ENCODE measurements at places on chromosomes 5 and 9. TPM values are rescaled to one million over a fixed set of nuclear protein-coding genes. Genes with fewer than 3 reads are reported as not detected.
A peak's percentile ranks its signal among the peaks of the same experiment; 100 is the strongest.

DNA sequence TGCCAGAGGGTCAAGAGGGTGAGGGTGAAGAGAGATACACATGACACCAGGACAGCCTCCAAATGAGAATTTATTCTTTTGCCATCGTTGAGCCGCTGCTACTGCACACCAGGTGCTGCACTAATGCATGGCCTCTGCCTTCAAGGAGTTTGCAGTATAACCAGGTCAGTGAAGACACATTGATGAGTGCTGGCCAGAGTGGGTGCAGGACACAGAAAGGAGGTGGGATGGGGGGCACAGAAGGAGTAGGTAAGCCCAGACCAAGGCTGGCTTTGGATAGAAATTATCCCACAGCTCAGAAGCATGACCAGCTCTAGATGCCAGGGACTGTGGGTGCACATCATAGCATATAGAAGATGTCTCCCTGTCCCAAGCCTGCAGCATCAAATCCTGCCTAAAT is 38.0 kb downstream of the FOXI1 start:
- no peaks in the 10 kb centered on the region for H3K36me3 ChIP-seq
- DNase-seq = no peak
- H3K4me1 ChIP-seq = no peaks in the 10 kb centered on the region
- no peak overlapping the region for H3K4me3 ChIP-seq
- no peaks in the 10 kb centered on the region for H3K27me3 ChIP-seq

- DNase-seq = no peak
- no peak overlapping the region for H3K4me3 ChIP-seq
- H3K27ac ChIP-seq = no peak overlapping the region
- no peaks in the 10 kb centered on the region for H3K36me3 ChIP-seq
- no peaks in the 10 kb centered on the region for H3K4me1 ChIP-seq
- no peaks in the 10 kb centered on the region for H3K27me3 ChIP-seq
Measured at GRCh38 chr5:155079698-155080097, 66.1 kb downstream of the KIF4B start.

DNA sequence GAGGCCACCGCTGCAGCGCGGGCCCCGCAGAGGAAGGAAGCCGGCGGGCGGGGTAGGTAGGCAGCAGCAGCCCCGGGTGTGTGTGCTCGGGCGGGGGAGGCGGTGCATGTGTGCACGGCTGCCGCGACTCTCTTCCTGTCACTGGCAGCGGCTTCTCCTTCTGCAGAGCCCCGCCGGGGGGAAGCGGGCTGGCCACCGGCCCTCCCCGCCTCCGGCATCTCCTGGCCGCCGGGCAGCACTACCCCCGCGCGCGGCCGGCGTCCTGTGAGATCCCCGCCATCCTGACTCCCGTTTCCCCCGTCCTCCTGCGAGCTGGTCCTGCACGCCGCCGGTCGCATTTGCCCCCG is 315 bp downstream of the PIK3R1 start:
- H3K4me1 ChIP-seq = peaks cover 11% of the 10 kb centered on the region
- no peaks in the 10 kb centered on the region for H3K27me3 ChIP-seq
- H3K27ac ChIP-seq = peak overlapping the region; percentile 99

The CRHBP gene
- 0.58 TPM for total RNA-seq

All from lung (tissue), 17 donors.